ENCODE measurements at places on chromosomes 13 and 19.
A peak's percentile ranks its signal among the peaks of the same experiment; 100 is the strongest.

- DNase-seq = no peak
These were observed 9.7 kb downstream of the BCKDHA start for GRCh38 chr19:41407271-41407670.

DNA sequence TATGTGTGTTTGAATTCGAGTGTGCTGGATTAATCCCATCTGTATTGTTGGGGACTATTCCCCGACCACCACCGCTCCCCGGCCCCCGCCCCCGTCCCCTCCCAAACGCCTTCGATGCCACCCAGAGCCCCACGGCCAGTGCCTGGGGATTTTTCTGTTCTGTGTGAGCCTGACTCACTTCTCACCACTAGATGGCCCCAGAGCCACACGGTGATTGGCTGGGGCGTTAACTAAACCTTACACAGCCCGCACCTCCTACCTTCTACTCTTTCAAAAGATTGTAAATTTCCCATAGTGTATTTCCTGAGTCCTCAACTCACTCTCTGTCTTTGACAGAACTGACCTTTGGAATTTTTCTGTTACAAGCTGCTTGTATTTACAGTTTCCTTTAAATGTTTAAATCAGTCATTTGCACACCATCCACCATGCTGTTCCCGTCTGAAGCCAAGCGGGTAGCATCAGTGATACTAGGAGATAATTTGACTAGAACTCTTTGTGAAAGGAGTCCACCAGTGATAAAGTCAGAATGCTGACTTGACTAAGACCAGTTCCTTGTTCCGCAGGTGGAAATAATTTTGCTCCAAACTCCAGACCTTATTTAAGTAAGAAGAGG, 61.4 kb downstream of the RFX2 start:
- DNase-seq = peak; percentile 90

GRCh38 chr13:100098445-100099116, 9.7 kb downstream of the PCCA start:
- DNase-seq = no peak

- no peak for DNase-seq
These were observed 25.8 kb downstream of the ABCC4 start for GRCh38 chr13:95275322-95276036.

DNA sequence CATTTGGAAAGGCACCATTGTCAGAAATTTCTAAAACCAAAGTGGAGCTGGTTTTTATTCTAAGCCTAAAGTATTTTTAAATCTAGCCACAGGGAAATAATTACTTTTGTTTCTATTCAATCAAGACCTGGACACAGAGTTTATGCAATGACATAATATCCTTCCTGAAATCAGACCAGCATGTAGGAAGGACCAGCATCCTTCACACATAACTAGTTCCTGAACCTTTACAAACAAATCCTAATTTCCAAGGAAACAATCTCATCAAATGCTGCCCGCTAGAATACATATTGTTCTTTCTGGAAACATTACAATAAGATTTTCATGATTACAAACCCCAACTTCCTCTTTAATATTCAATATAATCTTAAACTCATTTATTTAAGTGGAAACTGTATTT, 1.5 kb downstream of the STARD13 start:
- DNase-seq = no peak

DNA sequence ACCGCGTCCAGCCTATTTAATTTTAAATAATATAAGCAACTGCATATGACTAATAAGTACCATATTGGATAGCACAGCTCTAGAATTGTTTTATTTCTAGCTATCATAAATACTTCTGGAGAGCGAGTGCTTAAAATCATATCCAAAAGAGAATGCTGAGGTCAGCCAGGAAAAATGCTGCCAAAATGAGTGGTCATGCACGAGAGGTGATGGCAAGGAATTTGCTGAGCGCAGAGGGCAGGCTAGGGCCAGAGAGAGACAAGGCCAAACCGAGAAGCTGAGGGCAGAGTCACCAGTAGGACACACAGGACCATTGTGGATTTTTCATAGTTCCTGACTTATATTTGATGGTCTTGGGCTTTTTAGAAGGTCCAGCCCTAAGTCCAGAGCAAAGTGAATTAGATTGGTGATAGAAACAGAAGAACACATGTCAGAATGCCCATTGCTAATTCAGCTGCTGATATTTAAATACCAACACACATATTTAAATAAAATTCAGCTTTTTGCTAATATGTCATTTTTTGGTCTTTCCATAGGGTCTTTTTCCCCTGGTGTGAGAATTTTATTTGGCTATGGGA, 33.6 kb upstream of the UBL3 start:
- DNase-seq = peak; percentile 33

- DNase-seq = no peak
These were observed 391.5 kb upstream of the DACH1 start for GRCh38 chr13:72258340-72258981.

DNA sequence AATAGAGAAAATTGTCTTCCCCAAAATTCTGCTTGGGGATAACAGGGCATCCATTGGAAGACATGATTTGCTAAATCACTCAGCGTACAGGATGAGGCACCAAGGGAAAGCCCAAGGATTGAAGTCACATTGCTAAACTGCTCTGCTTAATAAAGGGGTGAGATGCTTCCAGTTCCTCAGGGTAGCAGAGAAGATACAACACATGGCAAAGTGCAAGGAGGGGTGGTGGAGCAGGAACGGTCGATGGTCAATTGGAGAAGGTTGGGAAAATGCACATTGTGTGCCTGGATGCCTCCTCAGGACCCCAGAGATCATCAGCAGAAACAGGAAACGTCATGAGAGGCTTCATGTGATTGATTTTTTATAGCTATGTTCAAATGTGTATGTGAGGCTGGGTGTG, 116.3 kb upstream of the SOX1 start:
- no peak for DNase-seq

DNA sequence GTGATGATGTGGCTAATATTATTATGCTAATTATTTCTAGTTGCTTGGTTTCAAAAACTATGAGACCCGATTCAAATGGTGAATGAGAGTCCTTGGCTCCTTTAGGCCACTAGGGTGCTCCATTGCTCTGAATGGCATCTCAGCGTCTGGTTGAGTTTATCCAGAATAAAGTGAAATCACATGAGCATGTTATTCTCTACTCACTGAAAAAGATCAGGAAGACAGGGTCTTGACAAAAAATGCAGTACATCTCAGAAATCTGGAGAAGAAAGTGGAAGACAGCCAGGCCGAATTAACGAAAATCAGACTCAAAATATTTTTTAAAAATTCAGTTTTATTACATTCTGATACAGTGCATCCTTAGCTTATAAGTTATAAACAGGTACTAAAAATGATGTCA, 516.2 kb downstream of the MYO16 start:
- DNase-seq = peak; percentile 79

DNA sequence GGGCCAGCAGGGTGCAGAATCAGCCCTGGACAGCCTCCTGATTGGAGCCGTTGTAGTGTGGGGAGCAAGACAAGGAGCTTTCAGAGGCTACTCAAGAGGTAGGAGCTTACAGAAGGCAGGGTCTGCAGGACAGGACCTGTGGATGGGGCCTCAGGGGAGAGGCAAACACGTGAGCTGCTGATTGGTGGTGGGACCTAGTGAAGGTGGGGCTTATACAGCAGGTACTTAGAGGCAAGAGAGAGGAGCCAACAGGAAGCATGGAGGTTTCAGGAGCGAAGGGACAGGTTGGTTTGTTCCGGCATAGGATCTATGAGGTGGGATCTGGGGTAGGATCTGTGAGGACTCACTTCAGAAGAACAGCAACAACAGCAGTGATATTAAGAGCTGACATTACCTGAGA, 32.4 kb downstream of the ZSWIM4 start:
- no peak for DNase-seq

GRCh38 chr19:10102787-10103236, 334 bp upstream of the ANGPTL6 start:
- DNase-seq = no peak

- no peak for DNase-seq
These were observed 16.7 kb downstream of the TBC1D4 start for GRCh38 chr13:75465236-75465635.

DNA sequence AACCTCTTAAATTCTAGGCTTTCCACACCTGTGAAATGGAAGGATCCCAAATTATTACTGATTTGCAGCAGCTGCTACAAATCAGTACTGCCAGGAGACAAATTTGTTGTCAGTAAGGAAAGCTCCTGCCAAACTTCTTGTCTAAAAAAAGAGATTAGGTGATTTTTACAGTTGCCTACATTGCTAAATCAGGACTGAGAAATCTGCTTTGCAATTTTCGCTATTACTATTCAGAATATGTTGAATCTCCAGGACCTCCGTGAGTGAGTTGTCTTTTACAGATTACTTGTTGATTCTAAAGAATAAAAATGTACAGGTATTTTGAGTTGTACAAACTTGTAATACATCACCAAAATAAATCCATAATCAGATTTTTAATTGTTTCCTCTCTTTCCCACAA, 1815.9 kb downstream of the PCDH9 start:
- no peak for DNase-seq

DNA sequence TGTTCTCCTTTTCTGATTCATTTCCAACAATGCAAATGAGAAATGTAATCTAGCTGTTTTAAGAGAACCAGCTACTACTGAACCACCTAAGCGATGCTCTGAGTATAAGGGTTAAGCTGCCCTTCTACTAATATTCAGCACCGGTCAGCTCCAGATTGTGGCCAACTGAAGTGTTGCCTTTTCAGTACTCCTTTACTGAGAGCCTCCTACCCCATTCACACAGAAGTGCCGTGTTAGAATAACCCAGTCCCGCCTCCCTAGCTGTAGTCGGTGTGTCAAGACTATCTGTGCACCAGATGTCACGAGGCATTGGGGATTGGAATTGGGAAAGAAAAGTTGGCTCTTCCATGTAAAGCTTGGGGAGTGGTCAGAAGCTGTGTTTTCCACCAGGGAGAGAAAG, 45.4 kb downstream of the FAM124A start:
- no peak for DNase-seq

- peak; percentile 3 for DNase-seq
These were observed 321.1 kb upstream of the EDNRB start for GRCh38 chr13:78239714-78240113.

DNA sequence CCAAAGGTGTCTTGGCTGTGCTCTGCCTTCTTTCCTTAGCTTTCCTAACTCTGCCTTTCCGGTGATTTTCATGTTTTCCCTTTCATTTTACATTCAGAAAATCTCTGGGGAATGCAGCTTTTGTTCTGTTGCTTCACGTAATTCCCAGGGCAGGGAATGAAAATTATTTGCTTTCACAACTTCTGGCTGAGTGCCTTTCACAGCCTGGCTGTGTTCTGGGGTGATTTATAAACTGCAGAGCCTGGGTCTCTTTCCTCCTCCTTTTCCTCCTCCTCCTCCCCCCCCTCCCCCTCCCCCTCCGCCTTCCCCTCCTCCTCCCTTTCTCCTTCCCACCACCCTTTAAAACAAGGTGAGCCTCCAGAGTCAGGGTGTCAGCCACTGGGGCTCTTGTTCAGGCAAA, 84.3 kb downstream of the RNASEH2B start:
- no peak for DNase-seq

GRCh38 chr13:100097821-100098220, 8.9 kb downstream of the PCCA start:
- no peak for DNase-seq

GRCh38 chr19:39506598-39506943, 7.8 kb downstream of the DLL3 start:
- DNase-seq = no peak

GRCh38 chr19:7006135-7006704, 15.0 kb downstream of the MBD3L2B start:
- DNase-seq = no peak

DNA sequence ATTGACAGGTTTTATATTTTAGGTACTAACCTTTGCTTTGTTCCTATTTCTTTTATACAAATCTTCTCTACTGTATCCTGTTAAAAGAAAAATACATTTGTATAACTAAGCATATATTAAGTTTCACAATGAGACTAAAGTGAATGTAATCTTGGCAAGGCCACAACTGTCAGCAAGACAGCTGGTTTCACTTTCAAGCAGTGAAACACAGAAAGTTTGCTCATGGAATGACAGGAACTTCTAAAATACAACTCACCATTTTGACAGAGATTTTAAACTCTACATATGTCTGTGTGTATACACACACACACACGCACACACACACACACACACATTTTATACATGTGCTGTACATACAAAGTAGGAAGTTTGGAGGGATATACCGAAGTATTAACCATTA, 53.3 kb downstream of the PARP4 start:
- DNase-seq = peak; percentile 65
